ENCODE measurements at places on chromosomes 4 and X.

- no peak for DNase-seq
Measured at GRCh38 chrX:120365320-120365719, 3.4 kb downstream of the ATP1B4 start.

- DNase-seq = no peak
Measured at GRCh38 chr4:90442619-90443018, 315.4 kb downstream of the CCSER1 start.

- no peak for DNase-seq
Measured at GRCh38 chr4:61500883-61501282, 300.8 kb downstream of the ADGRL3 start.

DNA sequence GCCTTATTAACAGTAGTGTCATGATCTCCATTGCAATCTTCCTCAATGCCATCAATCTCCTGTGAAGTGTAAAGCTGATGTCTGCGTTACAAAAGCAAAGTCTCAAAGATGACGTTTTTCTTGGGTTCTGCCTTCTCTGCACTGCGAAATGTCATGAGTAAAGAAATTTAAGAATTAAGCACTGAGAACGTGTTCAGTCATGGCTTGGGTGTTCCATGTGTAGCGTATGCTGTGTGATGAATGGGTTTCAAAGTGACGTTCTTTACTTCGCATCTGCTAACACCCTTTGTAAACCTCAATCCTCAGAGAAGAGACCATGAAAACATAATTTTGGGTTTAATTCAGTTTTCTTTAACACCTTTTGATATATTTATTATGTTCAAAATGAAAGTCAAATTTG lies 999 bp downstream of the NAP1L5 start:
- no peak for DNase-seq

GRCh38 chr4:42596918-42597317 lies 60.0 kb downstream of the ATP8A1 start:
- no peak for DNase-seq
